ENCODE measurements at places on chromosomes 2 and 18.
A peak's percentile ranks its signal among the peaks of the same experiment; 100 is the strongest.

GRCh38 chr18:75323821-75324585 is 103.5 kb downstream of the SMIM21 start:
- no peak for DNase-seq

DNA sequence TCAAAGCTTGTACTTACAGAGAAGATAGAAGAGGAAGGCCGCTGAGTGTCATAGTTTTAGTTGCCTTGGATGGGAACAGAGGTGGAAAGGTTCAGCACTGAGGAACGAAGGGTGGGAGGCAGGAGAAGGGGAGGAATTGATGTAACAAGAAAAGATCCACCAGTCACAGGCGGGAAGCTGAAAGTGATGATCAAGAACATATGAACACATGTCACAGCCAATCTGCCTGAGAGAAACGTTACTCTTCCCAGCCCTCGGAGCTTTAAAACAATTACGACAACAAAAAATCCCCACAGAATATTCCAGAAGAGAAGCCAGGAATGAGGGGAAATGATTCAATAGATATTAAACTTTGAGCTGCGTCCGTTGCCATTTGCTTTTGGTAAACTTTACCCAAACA is 87.1 kb downstream of the TSHZ1 start:
- DNase-seq = no peak

- DNase-seq = no peak
These were observed 13.8 kb downstream of the MAPK4 start for GRCh38 chr18:50573679-50574078.

- DNase-seq = peak; percentile 95
These were observed at the start of gene MBD2 for GRCh38 chr18:54224379-54225014. TSS of gene MBD2 (minus strand) at chr18:54224669. CDS start at chr18:54224559, 110 bp downstream.

DNA sequence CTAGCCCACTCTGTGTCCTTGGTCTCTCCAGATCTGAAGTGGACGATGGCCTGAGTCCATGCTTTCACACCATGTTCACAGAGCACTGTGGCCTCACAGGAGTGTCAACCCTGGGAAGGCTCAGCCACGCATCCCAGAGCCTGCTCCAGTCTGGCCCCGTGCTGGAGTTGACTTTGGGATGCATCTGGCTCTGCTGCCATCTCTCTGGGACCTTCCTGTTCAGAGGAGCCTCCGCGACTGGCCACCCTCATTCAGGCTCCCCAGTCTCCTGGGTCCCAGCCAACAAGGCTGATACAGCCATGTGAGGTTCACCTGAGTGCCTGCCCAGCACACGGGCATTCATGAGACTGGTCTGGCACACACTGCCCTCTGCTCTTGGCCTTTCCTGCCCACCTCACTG is 199.7 kb upstream of the RAB6C start:
- no peak for DNase-seq

GRCh38 chr18:70411876-70412435 is 123.1 kb downstream of the SOCS6 start:
- DNase-seq = no peak

DNA sequence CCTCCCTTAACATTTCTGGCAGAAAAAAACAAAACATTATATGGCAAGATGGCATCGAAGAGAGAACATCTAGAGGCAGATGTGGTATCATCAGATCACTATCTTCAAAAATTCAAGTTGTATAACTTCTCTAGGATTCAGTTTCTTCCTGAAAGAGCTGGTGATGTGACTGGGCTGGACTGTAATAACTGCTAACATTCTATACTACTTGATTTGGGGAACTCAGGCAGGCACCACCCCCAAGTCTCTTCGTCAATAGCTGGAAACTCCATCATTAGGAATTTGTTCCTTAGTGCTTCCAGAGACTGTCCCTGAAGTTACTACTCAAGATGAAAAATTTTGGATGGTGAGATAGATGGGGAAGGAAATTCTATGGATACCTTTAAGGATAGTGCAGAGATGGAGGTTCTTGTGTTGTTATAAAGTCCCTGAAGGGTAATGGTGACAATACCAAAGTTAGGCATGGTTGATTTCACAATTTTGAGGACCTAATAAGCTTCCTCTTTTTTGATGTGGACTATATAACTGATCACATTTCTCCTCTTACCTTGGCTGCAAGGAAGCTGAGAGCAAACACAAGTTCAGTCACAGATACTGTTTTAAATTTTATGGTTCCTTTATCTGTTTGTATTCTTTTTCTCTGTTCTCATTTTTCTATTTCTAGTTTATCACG is 59.1 kb upstream of the PGAP1 start:
- DNase-seq = no peak

- DNase-seq = no peak
These were observed 23.8 kb downstream of the AAK1 start for GRCh38 chr2:69619725-69620124.

DNA sequence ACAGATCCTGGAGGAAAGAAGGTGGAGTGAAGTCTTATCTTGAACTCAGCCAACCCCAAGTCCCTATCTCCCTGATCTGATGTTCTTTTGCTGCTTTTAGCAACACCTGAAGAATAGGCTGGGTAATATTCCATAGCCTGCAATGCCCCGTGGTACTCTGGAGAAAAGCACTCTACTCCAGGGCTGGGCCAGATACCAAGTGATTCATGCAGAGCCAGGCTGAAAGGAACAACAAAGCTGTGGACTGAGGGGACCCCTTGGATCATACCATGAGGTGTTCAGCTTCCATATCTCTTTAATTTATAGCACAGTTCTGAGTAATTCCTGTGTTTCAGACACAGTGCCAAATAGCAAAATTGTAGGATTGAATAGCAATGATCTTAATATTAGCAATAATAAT is 130.6 kb downstream of the NXPH2 start:
- no peak for DNase-seq

- DNase-seq = no peak
These were observed 77.2 kb upstream of the TXNDC2 start for GRCh38 chr18:9808295-9809241.

DNA sequence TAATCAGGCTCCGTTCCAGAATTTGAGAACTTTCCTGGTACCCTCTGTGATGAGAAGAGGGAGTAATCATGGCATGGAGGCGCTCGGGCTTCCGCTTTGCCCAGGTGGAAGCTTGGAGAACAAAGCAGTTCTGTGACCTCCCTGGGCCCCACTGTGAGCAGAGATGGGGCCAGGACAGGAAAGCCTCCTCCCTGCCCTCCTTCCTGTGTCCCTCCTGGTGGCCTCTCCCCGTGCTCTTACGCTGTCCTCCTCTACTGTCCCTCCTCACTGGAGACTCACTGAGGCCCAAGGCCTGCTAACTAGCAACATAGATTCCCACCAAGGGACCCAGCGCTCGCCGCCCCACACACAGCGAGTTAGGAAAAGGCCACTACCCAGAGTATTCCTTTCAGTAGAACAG is 119.8 kb downstream of the MAPK4 start:
- DNase-seq = no peak

DNA sequence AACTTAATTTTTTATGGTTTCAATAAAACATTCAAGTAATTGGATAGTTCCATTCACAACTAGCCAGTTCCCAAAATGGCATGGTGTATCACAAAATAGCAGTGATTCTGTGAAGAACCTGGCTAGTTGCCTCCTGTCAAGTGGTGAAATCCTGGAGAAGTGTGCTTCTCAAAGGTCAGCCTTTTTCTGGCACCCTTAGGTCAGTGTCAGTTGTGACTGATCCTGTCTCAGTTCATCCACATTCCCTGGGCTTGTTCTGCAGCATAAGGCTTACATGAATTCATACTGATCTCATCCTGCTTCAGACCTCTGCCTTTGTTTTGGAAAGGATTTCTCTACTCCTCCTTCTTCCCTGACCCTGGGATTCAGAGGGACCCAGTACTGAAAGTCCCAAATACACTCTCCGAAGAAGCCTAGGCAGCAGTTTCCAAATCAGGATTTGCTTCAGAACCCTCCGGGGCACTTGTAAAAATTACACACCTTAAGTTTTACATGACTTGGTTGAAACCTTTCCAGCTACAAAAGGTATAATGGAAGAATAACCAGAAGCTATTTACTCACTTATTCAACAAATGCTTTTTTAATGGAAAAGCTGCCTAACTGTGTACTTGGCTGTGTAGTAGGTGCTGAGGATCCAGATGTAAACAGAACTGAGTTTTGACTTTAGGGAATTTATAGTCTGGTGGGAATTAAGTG is 11.0 kb downstream of the MAP3K20 start:
- DNase-seq = no peak

- no peak for DNase-seq
These were observed 190.1 kb upstream of the GLI2 start for GRCh38 chr2:120545521-120546047.

DNA sequence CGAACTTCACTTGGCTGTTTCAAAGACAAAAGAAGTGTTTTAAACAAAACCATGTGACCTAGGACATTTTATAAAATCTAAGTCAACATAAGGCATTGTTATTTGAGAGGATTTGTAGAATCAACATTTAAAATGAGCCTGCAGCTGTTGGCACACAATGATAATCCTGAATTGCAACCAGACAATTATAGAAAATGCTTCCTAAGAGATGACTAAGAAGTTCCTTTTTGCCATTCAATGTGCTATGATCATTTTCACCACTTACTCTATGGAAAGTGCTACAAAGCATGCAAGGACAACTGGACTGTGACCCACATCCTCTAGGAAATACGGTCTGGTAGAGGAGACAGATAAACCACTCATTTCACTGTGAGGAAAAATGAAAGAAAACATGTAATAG is 246.4 kb downstream of the CDH20 start:
- DNase-seq = no peak

- no peak for DNase-seq
These were observed 85.7 kb upstream of the RBBP8 start for GRCh38 chr18:22847392-22847791.

- DNase-seq = no peak
These were observed 422.5 kb downstream of the METTL4 start for GRCh38 chr18:2148823-2149222.

- no peak for DNase-seq
These were observed 2.1 kb upstream of the SMAD2 start for GRCh38 chr18:47932603-47933002.

- no peak for DNase-seq
These were observed 18.7 kb downstream of the ZFP36L2 start for GRCh38 chr2:43207553-43208300.

DNA sequence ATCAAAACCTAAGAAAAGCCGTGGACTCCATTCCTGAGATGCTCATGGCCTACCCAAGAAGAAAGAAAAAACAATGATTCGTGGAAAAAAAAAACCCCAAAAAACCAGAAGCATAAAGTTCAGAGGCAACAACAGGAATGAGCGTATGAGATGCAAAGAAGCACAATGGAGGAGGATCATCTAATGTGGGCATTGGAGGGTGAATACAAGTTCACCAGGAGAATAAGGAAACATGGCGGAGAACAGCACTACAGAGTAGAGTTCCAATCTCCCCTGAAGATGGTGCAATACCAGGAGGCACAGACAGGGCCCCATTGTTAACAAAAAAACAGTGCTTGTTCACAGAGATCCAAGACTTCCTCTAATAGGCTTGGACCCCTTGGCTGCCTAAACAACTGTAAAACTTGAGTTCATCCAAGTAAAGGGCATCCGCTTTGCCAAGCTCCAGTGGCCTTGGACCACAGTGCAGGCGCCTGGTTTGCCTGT is 337.2 kb downstream of the PDE11A start:
- DNase-seq = no peak

GRCh38 chr2:142668420-142668819 is 209.0 kb upstream of the KYNU start:
- no peak for DNase-seq

GRCh38 chr2:85886590-85886989 is 2.2 kb downstream of the ST3GAL5 start:
- peak; percentile 20 for DNase-seq

DNA sequence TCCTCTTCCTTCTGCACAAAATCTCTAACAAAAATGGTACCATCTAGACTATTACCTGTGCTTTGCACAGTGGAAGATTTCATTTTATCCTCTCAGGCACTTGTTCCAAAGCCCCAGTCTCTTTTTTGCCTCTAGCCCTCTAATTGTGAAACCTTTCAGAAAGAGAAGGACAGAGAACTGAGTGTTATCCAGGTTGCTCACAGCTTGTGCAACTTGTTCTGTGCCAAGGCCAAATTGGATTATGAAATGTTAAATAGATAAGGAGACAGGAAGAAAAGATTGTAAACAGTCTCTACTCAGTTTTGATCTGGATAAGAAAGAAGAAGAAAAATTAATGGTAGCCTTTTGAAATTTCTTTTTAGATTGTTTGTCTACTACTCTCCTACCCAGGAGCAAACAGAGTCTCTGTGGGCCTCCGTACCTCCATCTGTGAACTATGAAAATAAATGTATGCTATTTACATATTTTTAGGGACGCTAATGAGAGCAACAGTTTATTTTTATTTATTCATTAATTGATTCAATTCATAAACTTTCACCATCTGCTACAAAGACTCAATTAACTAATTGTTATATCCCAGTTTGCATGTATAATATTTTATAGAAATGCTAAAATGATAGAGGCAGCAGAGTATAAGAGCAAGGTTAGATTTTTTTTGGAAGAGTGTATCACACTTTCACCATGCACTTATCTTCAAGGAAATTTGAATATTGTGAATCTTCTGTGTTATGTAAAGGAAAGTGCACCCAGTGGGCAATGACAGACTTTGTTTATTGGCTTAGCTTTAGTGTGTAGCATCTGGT is 339.0 kb upstream of the ETAA1 start:
- DNase-seq = no peak

GRCh38 chr2:230757476-230757875 is 44.8 kb downstream of the CAB39 start:
- no peak for DNase-seq

- DNase-seq = no peak
These were observed 163.9 kb upstream of the DNMT3A start for GRCh38 chr2:25505622-25506021.

DNA sequence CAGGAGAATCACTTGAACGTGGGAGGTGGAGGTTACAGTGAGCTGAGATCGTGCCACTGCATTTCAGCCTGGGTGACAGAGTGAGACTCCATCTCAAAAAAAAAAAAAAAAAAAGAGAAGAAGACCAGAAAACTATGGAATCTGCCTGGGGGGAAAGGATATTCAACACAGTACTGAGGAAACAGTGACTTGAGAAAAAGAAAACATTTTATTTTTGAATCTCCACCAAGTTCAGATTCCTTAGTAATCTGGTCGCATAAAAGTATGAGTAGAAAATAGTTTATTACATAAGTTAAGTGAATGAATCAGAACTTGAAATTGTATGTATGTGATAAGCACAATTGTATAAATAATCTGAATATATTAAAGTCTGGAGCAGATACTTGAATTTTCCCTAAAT is 13.0 kb upstream of the HAT1 start:
- no peak for DNase-seq

DNA sequence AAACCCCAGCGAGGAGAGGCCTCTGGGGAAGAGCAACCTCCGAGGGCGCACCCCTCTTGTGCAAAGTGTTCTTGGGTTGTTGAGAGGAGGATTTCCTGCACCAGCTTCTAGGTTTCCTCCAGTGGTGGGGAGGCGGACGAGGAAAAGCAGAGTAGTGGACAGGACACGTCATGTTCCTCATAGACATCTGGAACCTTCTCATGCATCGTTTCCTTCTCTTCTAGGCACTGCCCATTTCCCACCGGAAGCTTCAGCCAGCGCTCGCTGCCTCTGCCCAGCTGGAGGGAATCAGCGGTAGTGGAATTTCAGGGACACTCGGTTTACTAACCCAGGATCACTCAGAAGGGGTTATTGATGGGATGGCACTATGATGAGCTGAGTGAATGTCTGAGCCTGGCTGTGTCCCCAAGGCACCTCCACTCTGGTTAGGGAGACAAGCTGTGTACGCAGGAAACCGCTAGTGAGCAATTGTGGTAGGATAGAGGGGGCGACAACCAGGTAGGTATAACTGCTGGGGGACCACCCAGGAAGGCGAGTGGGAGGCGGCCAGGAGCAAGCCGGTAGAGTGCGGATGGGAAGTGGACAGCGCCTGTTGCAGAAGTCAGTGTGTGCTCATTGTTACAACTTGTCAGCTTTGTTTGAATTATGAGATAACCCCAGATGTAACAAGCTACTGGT is 960 bp upstream of the APOB start:
- DNase-seq = no peak
